ENCODE measurements at places on chromosomes 5 and 9.

- no peak for DNase-seq
Observed at GRCh38 chr5:8576178-8576577, 707.2 kb downstream of the MTRR start.

DNA sequence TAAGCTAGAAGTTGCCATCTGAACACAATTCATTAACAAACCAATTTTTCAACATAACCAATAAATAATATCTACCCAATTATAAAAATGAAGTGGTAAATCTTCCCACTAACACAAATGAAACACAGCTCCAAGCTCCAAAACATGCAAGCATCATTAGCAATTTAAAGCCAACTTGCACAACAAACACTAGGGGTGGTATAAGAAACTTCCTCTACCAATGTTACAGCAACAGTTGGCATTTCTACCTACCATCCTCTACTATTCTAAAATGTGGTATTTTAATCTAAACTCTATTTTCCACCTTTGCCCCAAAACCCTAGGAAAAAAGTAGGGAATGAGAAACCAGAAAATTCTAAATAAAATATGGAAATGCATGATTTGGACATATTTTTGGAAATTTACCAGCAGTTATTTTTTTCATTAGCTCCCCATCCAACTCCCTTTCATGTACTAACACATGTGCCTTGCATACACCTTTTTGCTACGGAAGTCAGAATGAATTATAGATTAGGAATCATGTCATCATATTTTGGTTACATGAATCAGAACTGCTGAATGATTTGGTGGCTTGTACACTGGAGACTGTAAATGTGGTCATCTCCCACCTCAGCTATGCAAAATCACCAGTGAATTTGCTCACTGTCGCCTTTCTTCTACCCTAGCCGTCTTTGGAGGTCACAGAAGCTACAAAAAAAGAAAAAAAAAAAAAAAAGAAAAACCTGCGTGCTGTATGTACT, 4.1 kb downstream of the NR6A1 start:
- DNase-seq: no peak

DNA sequence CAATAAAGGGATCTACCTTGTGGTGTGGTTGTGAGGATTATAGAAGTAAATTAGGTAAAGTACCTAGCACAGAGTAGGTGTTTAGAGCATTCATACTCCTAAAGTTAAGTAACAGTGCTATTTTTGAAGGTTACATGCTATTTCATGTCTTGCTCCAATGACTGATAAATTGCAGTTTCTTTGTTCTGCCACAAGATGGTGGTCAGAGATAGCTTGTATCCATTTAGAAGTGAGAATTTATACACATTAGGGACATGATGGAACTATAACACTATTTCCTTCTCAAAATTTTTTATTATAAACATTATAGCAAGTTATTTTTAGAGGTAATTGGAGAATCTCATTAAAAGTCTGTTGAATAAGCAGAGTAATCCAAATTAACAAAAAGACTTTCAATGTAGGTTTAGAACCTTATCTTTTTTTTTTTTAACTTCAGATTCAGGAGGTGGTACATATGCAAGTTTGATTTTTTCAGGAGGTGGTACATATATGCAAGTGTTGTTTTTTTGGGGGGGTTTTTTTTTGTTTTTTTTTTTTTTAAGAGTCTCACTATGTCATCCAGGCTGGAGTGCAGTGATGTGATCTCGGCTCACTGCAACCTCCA, 17.1 kb downstream of the MTREX start:
- no peak for DNase-seq

DNA sequence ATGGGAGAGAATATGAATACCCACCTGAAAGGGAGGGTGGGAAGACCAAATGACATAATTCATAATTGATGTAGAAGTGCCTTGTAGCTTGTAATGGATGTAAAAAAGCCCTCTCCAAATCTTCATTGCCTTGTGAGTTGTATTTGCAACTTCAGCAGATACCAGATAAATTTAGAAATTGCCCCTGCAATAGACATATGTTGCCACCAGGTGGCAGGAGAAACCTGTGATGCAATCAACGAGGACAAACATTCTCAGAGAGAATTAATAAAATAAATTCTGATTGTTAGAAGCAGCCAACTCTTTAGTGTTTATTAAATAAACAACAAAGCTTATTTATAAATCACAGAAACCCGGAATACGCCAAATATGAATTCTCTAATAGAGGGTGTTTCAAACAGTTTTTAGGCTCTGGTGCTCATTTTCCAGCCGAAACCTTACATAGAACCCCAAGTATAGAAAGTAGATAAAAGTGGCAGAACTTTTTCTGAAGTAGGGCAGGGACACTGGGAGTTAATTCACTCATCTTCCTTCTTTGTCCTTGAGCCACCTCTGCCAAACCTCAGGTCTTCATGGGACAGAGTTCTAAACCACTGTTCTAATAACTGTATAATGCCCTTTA, 147.8 kb downstream of the TMEM38B start:
- DNase-seq: no peak

DNA sequence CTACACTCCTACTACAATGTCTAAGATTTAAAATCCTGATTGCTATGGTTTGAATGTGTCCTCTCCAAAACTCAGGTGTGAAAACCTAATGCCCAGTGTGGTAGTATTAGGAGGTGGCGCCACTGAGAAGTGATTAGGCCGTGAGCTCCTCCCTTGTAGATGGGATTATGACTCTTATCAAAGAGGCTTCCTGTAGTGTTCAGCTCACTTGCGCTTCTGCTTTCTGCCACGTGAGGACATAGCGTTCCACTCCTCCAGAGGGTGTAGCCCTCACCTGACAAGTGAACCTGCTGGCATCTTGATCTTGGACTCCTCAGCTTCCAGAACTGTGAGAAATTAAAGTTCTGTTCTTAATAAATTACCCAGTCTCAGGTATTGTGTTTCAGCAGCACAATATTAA, 33.0 kb upstream of the WHRN start:
- no peak for DNase-seq

DNA sequence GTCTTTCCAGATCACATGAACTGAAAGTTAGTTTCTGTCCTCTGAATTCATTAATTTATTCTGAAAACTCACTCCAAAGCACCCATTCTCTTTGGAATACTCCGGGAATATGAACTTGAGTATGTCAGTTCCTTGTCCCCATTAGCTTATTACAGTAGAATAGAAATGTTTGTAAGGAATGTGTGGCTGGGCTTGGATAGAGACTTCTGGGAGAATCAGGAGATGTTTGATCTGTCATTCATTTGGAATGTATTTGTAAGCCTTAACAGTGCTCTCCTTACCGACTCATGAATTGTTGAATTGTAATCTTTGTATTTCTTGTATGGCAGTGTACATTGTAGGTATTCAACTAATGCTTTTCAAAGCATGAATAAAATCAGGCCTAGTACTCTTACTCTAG, 548.4 kb downstream of the LRRC70 start:
- DNase-seq: no peak

GRCh38 chr9:133874060-133874657, 118.0 kb downstream of the VAV2 start:
- DNase-seq: no peak

- no peak for DNase-seq
Observed at GRCh38 chr5:34674187-34674586, 18.1 kb downstream of the RAI14 start.

- no peak for DNase-seq
Observed at GRCh38 chr5:168301593-168302390, 10.3 kb downstream of the WWC1 start.

- DNase-seq: no peak
Observed at GRCh38 chr5:175885813-175886212, 14.4 kb downstream of the CPLX2 start.

GRCh38 chr5:56669534-56670483, 145.5 kb upstream of the MAP3K1 start:
- no peak for DNase-seq

- no peak for DNase-seq
Observed at GRCh38 chr5:127590156-127590722, 58.6 kb upstream of the CTXN3 start.

DNA sequence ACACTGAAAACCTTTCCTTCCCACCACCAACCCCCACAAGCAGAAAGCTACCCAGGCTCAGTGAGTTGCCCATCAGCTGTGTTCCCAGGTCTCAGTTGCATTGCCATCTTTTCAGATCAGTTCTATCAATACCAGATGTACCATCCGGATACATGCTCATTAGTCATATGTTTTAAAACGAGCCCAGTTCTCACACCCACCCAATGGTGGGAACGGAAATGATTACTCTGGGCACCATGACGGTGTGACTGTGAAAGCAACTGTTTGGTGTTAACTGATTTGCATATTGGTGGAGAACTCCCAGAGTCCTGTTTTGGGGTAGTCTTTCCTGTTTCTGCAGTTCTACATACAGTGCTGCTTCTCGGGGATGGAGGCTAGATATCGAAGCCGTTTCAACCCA, 212.3 kb downstream of the TRIM36 start:
- no peak for DNase-seq

DNA sequence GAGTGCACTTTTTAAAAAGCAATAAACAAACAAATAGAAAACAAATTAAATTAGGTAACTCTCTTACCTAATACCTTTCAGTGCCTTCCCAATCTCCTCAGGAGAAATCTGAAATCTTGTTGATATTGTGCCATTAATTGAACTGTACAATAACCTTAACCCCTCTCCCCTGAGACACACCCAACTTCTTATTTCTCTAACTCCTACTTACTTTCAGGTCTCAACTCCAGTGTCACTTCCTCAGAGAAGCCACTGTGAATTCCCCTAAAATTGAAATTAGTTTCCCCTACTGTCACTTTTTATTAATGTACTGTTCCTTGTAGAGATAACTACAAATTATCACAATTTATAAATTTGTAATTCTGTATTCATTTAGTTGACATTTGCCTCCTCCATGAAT, 295.3 kb upstream of the TNC start:
- DNase-seq: no peak

DNA sequence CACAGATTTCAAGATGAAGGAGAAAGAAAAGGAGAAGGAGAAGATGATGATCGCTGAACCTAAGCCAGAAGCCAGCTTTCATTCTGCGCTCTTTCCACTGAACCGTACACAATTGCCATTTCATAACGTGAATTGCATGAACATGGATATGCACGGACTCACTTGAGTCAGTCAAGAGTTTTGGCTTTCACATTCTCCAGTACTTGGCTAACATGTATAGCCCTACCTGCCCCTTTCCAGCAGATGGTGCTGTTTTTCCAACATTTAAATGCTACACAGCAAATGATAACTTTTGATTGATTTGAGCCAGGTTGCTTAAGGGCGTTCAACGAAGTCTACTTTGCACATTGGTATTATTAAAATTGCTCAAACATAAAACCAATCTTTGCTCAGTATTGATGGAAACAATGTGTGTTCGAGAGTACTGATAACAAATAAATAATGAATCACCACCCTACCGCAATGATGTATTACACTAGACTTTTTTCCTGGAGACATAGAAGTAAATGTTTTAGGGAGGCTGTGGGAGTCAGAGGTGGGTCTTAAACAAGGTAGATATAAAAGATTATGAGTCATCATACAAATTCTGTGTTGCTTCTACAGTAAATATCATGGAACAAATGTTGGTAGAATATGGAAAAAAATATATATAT, 196.4 kb downstream of the TRPM3 start:
- DNase-seq: no peak

DNA sequence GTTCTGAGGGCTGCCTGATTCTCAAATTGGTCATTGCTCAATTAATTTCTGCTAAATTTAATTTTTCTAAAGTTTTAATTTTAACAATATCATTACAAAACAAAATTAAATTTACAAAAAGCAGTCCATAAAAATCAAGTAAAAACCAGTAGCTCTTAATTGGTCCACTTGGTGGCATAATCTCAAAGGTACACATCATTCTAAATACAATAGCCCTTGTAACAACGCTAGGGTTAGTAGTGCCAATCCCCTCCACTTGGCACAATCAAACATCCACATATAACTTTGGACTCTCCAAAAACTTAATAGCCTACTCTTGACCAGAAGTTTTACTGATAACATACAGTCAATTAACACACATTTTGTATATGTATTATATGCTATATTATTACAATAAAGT, 1.9 kb upstream of the NDUFB6 start:
- no peak for DNase-seq

DNA sequence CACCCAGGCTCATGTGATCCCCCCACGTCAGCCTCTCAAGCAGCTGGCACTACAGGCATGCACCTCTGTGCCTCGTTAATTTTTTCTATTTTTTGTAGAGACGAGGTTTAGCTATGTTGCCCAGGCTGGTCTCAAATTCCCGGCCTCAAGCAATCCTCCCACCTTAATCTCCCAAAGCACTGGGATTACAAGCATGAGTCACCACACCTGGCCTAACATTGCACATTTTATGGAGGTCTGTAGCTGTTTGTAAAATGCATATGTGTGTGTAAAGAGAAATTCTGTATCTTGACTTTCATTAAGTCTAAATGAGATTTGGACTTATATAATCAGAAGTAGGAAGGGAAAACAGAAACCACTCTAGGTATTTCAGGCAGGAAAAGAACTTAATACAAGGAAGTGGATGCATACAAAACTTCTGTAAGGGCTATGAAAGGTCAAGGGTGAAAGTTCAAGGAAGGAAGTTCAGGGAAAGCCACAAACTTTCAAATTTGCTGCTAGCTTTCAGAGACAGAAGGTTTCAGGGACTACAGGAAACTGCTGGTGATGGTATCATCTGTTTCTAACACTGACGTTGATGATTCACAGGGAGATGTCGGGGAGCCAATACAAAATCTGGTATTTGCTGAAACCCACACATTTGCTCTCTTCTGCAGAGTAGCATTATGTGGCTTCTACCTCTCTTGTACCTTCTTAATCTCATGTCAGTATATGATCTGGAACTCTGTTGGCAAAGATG, 209.4 kb downstream of the PIK3R1 start:
- no peak for DNase-seq

DNA sequence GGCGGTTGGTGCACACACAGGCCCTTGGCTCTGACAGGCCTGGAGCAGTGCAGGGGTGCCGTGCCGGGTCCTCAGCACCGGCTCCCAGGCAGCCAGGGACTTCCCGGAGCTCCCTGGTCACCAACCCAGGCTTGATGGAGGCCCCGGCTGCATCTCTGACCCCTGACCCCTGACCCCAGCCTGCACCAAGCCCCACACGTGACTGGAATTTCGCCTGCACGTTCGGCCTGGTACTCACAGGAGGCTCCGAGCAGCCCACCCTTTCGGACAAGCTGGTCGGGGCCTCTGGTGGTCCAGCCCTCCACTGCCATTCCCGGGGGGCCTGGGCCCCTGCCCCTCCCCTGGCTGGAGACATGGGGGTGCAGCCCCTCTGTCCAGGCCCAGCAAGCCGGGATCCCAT, 25.4 kb upstream of the UBAC1 start:
- DNase-seq: no peak
